NCI-H1417 (cell line): ENCODE measurements at places on chromosomes 11 and 22.

- no peak for DNase-seq
Measured at GRCh38 chr11:34840736-34841386, 75.3 kb downstream of the APIP start.

- DNase-seq = no peak
Measured at GRCh38 chr11:81725701-81726100, 1008.0 kb downstream of the FAM181B start.

- no peak for DNase-seq
Measured at GRCh38 chr11:86688398-86689179, 16.2 kb upstream of the ME3 start.

DNA sequence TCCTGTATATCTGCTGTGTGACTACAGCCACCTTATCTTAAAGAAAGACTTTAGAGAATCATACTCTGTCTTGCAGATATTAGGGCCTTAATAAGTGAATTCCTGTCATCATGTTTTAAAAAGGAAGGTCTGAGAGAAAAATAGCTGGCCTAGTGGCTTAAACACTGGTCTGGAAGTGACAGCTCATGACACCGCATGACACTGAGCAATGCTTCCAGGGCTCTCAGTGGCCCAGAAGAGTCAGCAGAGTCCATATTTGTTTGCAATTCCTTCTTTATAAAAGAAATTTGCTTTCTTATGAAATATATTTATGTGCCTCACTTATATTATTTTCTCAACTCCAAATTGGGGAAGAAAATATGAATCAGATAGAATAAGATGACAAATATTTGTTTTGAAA, 33.0 kb downstream of the MMP20 start:
- no peak for DNase-seq

- no peak for DNase-seq
Measured at GRCh38 chr11:102599642-102600261, 25.4 kb downstream of the MMP20 start.

DNA sequence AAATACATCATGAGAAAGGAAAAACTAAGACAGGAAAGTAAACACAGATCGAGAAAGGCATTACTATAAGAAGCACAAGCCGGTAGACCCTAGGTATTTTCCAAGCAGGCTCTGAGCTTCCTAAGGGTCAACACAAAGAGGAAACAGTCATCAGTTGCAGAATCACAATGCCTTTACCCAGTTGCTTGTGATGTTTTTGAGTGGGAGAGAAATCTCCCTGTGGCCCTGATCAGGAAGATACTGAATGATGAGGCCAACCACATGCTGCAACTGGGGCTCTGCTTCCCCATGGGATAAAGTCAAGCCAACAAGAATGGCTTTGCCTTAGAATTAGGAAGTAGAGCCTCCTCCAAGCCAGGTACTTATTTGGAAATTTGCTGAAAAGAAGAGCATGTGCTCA, 132.6 kb downstream of the MICAL2 start:
- no peak for DNase-seq

DNA sequence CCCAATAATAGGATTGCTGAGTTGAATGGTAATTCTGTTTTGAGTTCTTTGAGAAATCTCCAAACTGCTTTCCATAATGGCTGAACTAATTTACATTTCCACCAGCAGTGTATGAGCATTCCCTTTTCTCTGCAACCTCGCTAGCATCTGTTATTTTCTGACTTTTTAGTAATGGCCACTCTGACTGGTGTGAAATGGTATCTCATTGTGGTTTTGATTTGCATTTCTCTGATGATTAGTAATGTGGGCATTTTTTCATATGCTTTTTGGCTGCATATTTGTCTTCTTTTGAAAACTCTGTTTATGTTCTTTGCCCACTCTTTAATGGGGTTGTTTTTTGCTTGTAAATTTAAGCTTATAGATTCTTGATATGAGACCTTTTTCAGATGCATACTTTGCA, 97.4 kb downstream of the FDX1 start:
- no peak for DNase-seq

DNA sequence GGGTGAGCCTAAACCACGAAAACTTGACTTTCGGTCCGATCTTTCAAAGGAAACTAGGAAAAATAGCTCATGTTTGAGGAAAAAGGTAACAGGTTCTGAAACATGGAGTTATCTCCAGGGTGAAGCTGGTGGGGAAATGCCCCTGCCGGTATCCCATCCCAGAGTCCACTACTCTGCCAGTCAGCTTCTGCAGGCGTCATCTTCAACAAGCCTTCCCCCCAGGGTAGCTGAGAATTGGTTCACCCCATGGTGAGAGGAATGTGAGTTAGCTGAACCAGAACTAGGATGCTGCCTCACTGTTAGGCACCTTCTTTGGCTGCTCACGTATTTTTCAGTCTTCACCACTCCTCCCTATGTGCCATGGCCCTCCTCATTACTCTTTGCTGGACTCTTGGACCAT, 1.1 kb downstream of the GVQW3 start:
- no peak for DNase-seq

DNA sequence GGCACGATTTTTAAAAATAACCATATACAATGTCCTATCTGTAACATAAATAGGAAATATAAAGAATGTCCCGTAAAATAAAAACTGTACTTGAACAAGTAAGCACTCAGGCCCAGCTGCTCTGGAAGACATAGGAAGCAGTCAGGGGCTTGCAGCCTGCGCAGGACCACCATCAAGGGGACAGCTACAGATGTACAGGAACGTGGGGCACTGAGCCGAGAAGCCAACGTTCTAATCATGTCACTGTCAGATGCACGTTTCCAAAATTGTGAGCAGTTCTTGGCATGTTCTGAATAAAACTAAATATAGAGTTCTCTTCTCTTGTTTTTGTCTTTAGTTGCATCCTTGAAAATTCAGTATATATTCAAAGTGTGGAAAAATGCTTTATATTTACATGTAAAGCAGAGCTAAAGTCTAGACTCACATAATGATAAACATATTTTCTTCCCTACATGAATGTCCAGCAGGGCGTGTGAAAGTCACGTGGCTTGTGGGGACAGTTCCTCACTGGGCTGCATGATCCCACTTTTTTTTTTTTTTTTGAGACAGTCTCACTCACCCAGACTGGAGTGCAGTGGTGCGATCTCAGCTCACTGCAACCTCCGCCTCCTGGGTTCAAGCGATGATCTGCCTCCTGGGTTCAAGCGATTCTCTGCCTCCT, 28.4 kb upstream of the TSPAN18 start:
- DNase-seq = no peak

DNA sequence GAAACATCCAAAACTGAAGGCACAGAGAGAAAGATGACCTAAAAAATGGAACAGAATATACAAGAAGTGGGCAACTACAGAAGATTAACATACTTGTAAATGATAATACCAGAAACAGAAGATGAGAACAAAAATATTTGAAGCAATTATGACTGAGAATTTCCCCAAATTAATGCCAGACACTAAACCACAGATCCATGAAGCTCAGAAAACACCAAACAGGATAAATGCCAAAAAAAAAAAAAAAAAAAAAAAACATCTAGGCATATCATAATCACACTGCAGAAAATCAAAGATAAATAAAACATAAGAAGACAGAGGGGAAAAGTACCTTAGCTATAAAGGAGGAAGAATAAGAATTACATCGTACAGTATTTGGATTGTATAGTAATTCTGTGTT, 65.3 kb downstream of the JAM3 start:
- no peak for DNase-seq

GRCh38 chr11:74338963-74339362, 27.5 kb upstream of the P4HA3 start:
- no peak for DNase-seq

DNA sequence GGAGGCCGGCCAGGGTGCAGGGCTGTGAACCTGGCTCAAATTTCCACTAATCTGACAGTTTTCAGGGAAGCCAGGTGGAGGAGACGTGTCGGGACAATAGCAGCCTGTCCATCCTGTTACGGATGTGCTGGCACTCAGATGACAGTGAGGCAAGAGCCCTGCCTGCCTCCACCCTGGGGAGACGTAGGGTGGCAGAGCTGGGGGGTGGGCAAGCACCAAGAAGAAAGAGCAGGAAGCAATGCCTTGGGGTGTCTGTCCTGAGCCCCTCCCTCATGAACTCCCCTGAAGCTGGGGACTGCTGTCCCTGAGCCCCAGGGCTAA, 10.0 kb upstream of the TRIM29 start:
- DNase-seq = no peak

DNA sequence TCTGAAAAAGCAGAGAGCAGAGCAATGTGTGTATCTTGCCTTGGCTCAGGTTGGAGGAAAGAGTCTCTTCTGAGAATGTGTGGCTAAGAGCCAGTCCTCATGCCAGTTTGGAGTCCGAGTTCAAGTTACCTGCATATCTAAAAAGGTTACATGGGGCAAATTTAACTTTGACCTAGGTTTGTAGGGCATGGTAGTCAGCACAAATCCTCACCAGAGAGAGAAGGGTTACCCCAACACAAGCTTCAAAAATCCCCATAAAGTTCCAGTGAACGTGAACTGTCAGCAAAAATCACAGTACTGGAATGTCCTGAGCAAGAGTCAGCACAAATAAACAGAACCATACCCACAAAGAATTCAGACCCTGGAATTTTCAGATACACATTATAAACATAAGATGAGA, 13.8 kb downstream of the SDHD start:
- DNase-seq = no peak

DNA sequence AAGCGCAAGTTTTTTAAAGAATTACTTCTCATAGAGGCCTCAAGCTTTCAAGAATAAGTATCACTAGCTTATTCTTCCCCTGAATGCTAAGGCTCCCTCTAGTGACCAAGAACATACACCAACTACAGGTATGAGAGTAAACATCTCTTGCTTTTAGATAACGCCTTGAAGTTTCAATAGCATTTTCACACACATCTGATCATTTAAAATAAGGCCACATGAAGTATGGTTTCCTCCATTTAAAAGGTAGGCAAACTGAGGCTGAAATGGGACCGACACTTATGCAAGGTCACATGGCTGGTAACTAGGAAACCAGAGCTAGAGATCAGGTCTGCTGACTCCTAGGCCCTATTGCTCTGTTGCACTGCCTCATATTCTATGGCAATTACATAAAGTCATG, 66.5 kb downstream of the CCDC34 start:
- DNase-seq = peak; percentile 72

DNA sequence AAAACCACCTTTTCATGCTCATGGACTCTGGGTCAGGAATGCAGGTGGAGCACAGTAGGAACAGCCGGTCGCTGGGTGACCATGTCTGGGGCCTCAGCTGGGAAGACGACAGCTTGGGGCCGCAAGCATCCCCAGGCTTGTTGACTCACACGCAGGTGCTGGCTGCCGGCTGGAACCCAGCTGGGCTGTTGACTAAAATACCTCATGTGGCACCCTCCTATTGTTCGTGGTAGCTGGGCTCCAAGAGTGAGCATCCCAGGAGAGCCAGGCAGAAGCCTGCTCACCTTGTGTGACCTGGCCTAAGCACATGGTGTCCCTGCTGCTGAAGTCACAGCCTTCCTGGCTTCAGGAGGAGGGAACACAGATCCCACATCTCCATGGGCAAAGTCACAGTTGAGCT, 9.4 kb downstream of the DPP3 start:
- peak; percentile 94 for DNase-seq

- DNase-seq = no peak
Measured at GRCh38 chr11:117107701-117108590, 9.7 kb upstream of the SIK3 start.

- no peak for DNase-seq
Measured at GRCh38 chr22:26482161-26482560, 1.4 kb downstream of the HPS4 start.

GRCh38 chr22:48807155-48807554, 1020.5 kb downstream of the BRD1 start:
- DNase-seq = peak; percentile 66

- no peak for DNase-seq
Measured at GRCh38 chr22:17795661-17796548, 21.6 kb upstream of the BID start.

DNA sequence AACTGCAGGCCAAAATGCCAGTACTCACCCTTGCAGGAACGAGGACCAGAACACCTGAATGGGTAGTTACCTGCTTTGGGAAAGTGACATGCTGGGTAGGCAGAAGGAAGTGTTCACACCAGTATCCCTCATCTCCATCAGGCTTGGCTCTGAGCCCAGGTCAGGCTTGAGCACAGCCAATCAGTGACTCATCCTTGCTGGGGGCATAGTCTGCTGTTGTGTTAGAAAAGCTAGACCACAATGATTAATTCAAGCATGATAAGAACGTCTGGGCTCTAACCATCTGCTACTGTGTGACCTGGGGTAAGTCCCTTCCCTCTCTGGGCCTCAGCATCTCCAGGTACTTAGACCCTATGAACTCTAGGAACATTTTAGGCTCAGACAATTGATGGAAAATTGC, 450.4 kb downstream of the MIAT start:
- no peak for DNase-seq

- no peak for DNase-seq
Measured at GRCh38 chr22:36367479-36367878, 20.3 kb downstream of the MYH9 start.

DNA sequence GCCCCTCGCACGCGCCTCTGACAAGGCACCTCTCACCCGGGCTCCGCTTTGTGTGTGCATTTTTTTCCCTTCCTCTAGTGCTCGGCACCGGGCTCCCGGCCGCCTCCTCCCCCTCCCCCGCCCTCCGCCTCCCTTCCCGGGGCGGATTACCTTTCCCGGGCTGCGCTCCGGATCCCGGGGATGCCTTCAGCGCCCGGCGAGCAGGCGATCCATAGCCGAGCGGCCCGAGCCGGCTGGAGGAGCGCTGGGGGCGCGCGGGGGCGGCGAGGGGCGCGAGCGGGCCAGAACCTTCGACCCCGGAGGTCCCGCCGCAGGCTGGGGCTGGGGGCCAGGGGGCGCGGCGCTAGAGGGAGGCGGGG, 282 bp downstream of the MPPED2 start:
- DNase-seq = peak; percentile 80

DNA sequence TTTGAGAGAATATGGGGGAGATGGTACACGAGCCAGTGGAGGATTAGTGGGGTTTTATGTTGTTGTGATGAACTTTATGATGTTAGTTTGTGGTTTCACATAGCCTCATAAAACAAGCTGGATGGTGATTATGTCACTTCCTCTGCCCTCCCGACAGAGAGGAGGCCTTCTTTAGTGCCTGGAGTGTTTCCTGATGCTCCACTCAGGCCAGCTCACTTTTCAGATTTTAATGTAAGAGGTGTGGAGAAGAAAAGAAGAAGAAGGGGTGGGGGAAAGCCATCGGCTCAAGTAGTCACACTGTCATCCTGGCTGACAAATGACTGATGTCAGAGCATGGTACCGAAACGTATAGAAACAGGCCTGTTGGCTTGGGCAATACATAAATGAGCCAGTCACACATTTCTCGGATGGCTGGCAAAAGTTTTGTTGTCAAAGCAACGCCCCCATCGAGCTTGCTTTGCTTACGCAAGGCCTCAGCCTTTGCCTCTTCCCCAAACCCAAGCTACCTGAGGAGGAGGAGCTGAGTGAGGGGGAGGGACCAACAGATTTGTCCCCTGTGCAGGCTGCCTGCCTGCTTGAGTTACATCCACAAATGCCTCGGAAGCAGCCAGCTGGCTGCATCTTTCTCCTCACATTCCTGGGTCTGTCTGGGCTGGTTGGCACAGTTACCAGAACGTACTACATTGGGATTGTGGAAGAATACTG, at the start of gene HEPHL1:
TSS of gene HEPHL1 (plus strand) at position 578 of the 705 bp plus-strand sequence. CDS start at position 593, 15 bp downstream.
- DNase-seq = no peak

GRCh38 chr11:84300092-84300491, 1013.9 kb upstream of the CCDC90B start:
- DNase-seq = no peak

GRCh38 chr11:16859651-16860050, 121.2 kb downstream of the C11orf58 start:
- peak; percentile 57 for DNase-seq
